ENCODE measurements at places on chromosomes 6 and 20.

- no peak for DNase-seq
Measured at GRCh38 chr6:128079021-128079420, 178.2 kb upstream of the THEMIS start.

DNA sequence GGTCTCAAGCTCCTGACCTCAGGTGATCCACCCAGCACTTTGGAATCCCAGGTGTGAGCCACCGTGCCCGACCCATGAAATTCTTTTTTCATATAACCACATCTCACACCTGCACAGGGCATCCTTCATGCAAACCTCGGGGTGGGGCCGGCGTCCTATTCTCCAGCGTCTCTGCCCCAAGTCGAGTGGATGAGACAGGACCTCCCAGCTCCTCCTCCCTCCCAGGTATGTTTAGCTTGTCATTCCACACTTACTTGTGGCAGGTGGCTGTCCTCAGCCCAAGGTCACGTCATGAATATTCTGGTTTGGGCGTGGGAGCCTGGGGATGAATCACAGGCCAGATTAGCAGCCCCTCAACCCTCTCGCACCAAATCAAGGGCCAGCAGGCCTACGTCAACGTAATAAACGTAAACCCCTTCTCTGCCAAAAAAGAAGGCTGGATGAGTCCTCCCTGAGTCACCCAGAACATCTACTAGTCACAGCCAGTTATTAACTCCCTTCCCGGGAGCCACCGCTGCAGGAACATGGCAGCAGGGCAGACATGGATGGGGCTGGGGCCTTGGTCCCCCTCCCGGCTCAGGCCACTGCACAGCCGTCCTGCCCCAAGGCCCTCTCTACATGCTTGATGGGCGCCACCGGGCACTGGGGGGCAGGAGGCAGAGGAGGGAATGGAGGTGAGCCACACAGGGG is 91.7 kb downstream of the YTHDF1 start:
- no peak for DNase-seq

DNA sequence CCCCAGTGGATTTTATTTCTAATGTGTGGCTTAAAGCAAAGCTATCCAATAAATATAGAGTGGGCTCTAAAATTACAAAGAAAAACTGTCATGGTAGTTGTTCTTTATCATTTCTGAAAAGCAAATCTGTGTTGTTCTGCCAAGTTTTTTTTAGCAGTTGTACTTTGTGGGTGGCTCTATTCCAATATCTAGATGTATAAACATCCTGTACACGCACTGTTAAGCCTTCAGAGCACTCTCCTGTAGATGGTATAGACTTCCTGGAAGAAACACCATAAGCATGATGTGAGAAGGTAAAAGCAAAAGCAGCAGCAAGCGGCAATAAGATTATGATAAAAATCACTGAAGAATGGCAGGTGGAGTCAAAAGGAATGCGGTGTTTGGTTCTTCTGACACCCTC is 21.5 kb upstream of the TMEM30A start:
- no peak for DNase-seq

DNA sequence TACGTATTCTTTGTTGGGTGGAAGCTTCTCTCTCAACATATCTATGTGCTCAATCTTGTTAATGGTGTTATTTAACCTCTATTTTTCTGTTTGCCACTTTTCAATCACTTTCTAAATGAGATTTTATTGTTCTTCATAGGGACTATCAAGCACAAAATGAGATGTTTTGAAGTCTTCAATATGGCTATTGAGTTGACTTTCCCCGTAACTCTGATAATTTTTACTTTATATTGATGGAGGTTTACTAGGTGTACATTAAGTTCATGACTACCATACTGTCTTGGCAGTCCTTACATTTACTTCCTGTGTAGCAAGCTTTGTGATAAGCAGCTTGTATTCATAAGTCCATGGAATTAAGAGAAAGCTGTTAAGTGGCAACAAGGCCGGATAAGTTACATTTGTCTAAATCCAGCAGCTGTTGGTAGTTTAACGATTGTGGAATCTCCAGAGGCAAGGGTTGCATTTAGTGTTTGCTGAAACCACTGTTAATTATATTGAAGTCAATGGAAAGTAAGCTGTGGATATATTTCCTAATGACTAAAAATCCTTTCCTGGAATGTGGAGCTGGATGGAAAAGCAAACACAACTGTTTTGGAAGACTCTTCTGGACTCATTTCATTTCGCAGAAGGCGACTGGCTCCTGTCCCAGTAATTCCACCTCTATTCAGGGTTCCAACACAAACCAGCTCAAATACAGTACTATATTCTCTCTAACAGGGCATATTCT is 57.3 kb upstream of the SMIM29 start:
- no peak for DNase-seq

GRCh38 chr6:104573350-104573749 is 286.4 kb downstream of the HACE1 start:
- DNase-seq, result no peak

GRCh38 chr20:47266847-47267515 is 89.5 kb downstream of the ZMYND8 start:
- no peak for DNase-seq

GRCh38 chr6:101878554-101879276 is 485.2 kb downstream of the GRIK2 start:
- no peak for DNase-seq

- no peak for DNase-seq
Measured at GRCh38 chr6:97110149-97110548, 172.9 kb downstream of the MMS22L start.

Measured in activated naive CD4-positive, alpha-beta T cell (primary cell).